ENCODE measurements at places on chromosomes 6 and 20.
A peak's percentile ranks its signal among the peaks of the same experiment; 100 is the strongest.

- no peak for DNase-seq
These were observed 32.2 kb upstream of the CHD6 start for GRCh38 chr20:41650231-41650948.

GRCh38 chr6:31567531-31568370 is 4.3 kb upstream of the LTA start:
- no peak for DNase-seq

GRCh38 chr6:118931436-118931835 is 3.5 kb downstream of the MCM9 start:
- no peak for DNase-seq

- no peak for DNase-seq
These were observed 77.5 kb upstream of the TRAF3IP2 start for GRCh38 chr6:111683157-111683556.

DNA sequence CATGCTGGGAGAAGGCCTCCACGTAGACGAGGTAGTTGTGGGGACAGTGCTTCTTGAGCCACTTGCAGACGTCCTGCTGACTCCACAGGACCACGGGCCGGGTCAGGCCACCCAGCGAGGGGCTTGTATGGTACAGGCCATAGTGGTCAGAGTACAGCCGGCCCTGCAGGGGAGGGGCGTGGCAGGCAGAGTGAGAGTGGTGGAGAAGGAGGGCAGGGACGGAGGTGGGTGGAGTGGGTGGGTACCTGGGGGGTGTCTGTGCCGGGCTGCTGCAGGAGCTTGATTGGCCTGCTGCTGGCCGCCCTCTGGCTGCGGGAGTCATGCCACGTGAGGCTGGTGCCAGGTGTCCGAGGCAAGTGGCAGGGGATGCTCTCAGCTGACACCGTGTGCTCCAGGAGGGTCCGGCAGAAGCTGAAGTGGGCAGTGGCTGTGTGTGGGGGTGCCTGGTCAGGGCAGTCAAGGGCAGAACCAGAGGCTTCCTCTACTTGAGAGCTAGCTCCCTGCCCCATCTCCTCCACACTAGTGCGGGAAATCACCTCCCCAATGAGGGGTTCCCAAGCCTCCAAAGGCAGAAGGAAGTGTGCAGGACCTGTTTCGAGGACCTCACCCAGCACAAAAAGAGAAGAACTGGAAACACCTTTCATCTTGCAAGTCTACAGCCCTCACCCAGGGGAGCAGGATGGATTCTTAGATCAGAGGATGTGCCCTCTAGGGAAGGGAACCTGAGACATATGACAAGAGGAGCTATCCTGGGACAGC is 2.3 kb downstream of the SAMD10 start:
- DNase-seq = no peak

GRCh38 chr6:124955108-124955856 is 7.0 kb upstream of the RNF217 start:
- no peak for DNase-seq

GRCh38 chr20:60585651-60586050 is 627.4 kb downstream of the CDH26 start:
- DNase-seq = no peak

GRCh38 chr6:57182017-57182432 is 9.9 kb downstream of the BAG2 start:
- no peak for DNase-seq

- DNase-seq = no peak
These were observed 329.0 kb downstream of the GRIK2 start for GRCh38 chr6:101722471-101722870.

- no peak for DNase-seq
These were observed 3.1 kb upstream of the HINT3 start for GRCh38 chr6:125953502-125953875.

DNA sequence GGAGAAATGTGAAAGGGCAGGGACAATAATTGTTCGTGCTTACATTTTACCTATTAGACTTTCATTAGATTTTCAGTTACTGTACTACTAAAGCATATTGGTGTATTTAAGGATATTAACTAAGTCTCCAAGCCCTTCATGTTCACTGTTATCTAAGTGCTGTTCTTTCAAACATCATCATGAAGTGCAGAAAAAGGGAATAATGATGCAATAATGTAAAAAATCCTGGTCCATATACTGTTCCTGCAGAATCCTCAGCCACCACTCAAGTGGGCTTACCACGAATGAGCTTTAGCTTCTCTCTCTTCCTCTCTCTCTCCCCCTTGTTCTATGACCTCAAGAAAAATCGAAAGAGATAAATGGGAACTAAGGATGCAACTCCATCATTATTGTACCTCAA is 600.7 kb downstream of the UTRN start:
- no peak for DNase-seq

- DNase-seq = peak; percentile 73
These were observed 682 bp downstream of the BRD2 start for GRCh38 chr6:32968867-32969684.

DNA sequence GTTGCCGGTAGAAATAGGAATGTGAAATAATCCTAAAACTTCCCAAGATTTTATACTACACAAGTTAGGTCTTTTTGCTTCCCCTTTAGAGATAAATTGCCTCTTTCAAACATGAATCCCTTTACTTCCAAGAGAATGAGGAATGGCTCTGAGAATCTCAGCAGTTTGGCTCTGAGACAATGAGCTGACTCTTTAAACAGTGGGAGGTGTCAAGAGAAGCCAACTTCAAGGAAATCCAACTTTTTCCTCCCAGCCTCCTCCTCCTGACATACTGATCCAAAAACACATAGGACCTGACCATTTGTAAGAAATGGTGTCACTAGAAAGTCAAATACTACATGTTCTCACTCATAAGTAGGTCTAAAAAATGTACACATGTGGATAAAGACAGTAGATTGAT is 154.2 kb downstream of the ALDH8A1 start:
- no peak for DNase-seq

DNA sequence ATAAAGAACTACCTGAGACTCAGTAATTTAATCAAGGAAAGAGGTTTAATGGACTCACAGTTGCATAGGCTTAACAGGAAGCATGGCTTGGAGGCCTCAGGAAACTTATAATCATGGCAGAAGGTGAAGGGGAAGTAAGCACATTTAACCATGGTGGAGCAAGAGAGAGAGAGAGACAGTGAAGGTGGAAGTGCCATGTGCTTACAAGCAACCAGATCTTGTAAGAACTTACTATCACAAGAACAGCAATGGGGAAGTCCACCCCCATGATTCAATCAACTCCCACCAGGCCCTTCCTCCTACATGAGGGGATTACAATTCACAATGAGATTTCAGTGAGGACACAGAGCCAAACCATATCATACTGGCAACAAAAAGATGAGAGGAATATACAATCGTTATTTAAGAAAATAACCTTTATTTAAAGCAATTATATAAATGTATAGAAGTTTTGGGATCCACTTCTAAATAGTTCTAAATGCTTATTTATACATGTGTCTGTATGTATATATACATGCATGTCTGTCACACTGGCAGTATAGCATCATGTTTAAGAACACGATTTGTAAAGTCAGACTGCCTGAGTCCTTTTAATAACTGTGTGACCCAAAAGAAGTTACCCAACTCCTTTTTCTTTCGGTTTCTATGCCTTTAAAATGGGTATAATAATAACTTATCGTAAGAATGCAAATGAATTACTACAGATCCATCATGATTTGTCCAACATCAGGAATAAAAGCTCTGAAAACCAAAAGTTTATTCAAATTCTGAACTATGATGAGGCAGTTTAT is 255.7 kb upstream of the THEMIS start:
- no peak for DNase-seq

GRCh38 chr20:63753381-63753780 is 13.8 kb downstream of the SLC2A4RG start:
- no peak for DNase-seq

DNA sequence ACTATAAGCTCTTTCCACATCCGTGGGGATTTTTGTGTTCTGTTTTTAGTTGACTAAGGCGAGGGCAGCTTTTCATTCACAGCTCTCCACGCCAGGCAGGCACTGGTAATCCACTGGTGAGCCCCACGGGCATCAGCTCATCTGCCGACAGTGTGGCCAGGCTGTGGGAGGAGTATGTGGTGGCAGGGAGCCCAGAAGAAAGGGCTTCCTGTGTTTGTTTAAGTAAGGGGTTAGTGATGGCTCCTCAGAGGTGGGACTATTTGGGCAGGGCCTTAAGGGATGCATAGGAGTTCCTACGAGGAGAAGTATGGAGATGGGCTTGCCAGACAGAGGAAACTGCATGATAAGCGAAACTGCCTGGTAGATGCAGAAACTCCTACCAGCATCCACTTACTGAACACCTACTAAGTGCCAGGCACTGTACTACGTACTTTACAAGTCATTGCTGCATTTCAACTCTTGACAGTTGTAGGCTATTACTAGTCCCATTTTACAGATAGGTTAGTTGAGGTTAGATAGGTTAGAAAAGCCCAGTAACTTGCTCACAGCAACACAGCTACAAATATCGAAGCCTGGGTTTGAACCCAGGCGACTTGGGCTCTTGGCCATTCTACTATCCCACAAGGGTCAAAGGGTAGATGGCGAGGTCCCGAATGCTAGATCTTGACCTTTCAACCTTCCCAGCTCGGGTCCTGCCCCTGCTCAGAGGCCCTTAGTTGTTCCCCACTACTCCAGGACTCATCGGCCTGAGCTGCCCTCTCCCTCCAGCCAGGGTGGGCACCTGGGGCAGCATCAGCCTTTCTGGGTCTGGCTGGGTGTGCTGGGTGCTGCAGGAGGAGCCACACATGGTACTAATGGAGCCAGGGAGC is 55.1 kb downstream of the CEBPB start:
- DNase-seq = no peak

DNA sequence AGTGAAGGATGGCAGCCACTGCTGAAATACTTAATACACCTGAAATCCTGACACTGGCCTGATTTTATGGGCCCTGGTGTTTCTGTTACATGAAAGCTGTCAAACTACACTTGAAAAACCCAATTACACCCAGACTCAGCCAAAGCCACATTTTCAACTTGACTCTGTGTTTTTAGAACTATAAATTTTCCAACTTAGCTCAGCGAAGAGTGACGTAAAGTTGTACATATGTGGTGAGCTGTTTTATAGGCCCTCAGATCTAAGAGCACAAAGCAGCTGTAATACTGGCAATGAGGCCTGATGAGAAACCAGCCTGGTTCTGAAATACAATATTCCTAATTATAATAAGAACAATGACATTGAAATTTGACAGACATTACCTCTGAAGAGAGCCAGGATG is 18.6 kb downstream of the SCML4 start:
- DNase-seq = no peak

DNA sequence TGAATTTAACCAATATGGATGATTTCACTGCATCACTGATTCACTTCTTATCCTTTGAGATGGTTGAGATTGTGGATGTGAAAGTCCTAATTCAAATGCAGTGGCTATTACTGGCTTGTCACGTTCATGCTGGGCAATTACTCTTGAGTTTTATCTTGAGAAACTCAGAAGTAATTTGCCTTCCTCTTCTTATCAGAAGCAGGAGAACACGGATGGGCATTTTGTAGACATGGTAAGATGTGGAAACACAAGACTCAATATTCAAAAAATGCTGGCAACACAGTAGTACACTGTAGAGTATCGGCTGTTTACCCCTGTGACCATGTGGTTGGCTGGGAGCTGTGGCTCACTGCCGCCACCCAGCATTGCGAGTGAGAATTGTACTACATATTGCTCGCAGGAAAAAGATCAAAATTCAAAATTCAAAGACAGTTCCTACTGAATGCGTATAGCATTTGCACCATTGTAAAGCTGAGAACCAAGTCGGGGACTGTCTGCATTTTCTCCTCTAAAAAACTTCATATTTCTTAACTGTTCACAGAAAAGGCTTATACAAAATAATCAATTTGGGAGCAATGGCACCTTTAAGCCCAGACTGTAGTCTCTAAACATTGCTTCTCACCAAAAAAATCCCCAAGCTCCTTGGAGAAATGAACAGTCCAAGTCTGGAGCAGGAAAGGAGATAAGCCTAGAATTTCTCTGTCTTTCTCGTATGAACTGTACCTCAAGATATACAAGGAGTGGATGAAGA is 61.9 kb upstream of the ELOVL5 start:
- DNase-seq = peak; percentile 13

- peak; percentile 31 for DNase-seq
These were observed 10.9 kb downstream of the IL20RA start for GRCh38 chr6:137033828-137034227.

- no peak for DNase-seq
These were observed 65.9 kb downstream of the PPP1R14C start for GRCh38 chr6:150208611-150209352.

DNA sequence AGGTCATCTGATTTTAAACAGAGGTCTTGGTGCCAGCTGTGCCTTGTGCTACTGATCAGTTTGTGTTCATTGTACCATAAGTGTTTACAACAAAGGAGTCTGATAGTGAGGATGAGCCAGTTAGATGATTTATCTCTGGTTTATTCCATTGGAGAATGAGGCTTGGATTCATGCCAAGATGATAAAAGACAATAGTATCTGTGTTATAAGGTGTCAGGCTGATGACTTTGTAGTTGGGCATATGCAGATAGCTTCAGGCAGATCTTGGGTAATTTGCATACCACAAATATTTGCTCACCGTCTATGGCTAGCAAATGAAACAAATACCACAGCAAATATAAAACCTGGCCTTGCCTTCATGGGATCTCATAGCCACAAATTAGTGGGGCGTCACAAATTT is 43.3 kb upstream of the PHACTR2 start:
- DNase-seq = no peak

DNA sequence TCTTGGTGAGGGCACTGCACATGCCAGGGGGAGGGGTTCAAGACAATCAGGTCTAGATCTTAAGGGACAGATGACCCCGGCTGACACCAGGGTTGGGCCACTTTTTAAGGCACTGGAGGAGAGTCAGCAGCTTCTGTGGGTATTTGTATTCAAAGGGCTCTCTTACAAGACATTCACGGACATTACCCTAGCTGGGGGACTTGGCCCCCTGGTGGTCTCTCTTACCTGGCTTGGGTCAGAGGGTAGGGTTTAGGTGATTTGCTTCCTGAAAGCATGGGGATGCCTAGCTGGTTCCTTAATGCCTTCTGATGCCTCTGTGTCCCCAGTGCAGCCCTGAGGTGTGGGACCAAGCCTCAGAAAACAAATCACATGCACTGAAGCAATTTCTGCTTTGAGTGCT is 354.7 kb downstream of the CDC5L start:
- no peak for DNase-seq

DNA sequence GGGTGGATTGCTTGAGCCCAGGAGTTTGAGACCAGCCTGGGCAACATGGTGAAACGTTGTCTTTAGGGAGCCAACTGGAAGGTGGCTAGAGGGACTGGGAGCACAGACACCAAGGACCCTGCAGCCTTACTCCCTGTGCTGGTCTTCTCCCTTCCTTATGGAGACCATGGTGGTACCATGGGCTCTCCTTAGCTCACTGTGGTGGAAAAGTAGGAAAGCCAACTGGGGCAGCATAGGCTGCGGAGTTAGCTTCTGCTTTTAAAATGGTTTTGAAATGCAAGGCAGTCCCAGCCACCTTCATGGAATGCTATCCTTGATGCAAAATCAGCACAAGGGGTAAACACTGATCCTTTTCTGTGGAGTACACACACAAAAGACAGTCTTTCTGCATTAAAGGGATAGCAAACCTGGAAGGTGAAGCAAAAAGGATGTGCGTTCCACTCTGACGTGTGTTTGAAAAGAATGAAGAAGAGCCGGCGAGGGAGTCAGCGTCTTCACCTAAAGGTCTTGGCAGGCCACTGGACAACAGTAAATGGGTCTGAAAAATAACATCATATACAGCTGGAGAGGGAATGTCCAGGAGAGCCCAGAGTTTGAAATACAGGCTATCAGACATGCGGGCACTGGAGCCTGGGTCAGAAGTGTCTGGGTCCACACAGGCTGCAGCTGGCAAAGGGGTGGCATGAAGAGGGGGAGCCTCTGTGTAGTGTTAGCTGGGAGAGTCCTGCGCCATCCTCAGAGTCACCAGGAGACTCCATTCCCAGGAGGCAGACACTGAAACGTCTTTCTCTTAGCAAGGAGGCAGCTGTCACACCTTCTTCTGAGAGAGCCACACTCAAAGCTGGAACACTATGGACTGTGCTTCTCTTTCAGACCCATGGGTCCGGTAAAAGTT is 58.5 kb downstream of the GPR6 start:
- no peak for DNase-seq
